ENCODE measurements at places on chromosomes 1 and 21. TPM values are rescaled to one million over a fixed set of nuclear protein-coding genes. Genes with fewer than 3 reads are reported as not detected.

- no peaks in the 10 kb centered on the region for H3K36me3 ChIP-seq
- no peak overlapping the region for H3K4me3 ChIP-seq
- no peak overlapping the region for H3K27ac ChIP-seq
- DNase-seq, result no peak
- no peaks in the 10 kb centered on the region for H3K27me3 ChIP-seq
Observed at GRCh38 chr1:184990204-184990603, 15.9 kb upstream of the NIBAN1 start.

GRCh38 chr1:38076038-38076437 lies 29.4 kb upstream of the POU3F1 start:
- no peak overlapping the region for H3K27ac ChIP-seq
- H3K4me3 ChIP-seq, result no peak overlapping the region
- no peaks in the 10 kb centered on the region for H3K4me1 ChIP-seq
- DNase-seq, result peak; percentile 40
- H3K27me3 ChIP-seq, result no peaks in the 10 kb centered on the region

Gene SIPA1L2
- total RNA-seq, result 9.9 TPM

GRCh38 chr1:69787151-69787550 lies 219.4 kb downstream of the LRRC7 start:
- H3K4me1 ChIP-seq, result no peaks in the 10 kb centered on the region
- H3K4me3 ChIP-seq, result no peak overlapping the region
- H3K36me3 ChIP-seq, result no peaks in the 10 kb centered on the region
- no peak for DNase-seq
- H3K27me3 ChIP-seq, result no peaks in the 10 kb centered on the region
- no peak overlapping the region for H3K27ac ChIP-seq

Gene KCNJ9
- total RNA-seq, result not detected

GRCh38 chr1:13801655-13802486 lies 101.9 kb downstream of the PRDM2 start:
- H3K4me1 ChIP-seq, result no peaks in the 10 kb centered on the region
- no peak for DNase-seq
- H3K36me3 ChIP-seq, result peaks cover 5% of the 10 kb centered on the region
- no peak overlapping the region for H3K27ac ChIP-seq

- H3K4me3 ChIP-seq, result no peak overlapping the region
- peaks cover 15% of the 10 kb centered on the region for H3K4me1 ChIP-seq
- H3K27ac ChIP-seq, result no peak overlapping the region
- no peaks in the 10 kb centered on the region for H3K27me3 ChIP-seq
- DNase-seq, result no peak
Observed at GRCh38 chr1:226447932-226448665, 40.2 kb upstream of the PARP1 start.

Gene FCRL2
- total RNA-seq, result not detected

GRCh38 chr1:232822530-232822929 lies 17.3 kb downstream of the MAP10 start:
- H3K27me3 ChIP-seq, result no peaks in the 10 kb centered on the region
- no peaks in the 10 kb centered on the region for H3K4me1 ChIP-seq
- no peak for DNase-seq
- H3K27ac ChIP-seq, result no peak overlapping the region
- no peaks in the 10 kb centered on the region for H3K36me3 ChIP-seq

GRCh38 chr1:8202182-8202905 lies 115.6 kb upstream of the SLC45A1 start:
- no peak overlapping the region for H3K27ac ChIP-seq
- DNase-seq, result no peak
- peaks cover 11% of the 10 kb centered on the region for H3K4me1 ChIP-seq
- no peaks in the 10 kb centered on the region for H3K27me3 ChIP-seq
- H3K4me3 ChIP-seq, result no peak overlapping the region

DNA sequence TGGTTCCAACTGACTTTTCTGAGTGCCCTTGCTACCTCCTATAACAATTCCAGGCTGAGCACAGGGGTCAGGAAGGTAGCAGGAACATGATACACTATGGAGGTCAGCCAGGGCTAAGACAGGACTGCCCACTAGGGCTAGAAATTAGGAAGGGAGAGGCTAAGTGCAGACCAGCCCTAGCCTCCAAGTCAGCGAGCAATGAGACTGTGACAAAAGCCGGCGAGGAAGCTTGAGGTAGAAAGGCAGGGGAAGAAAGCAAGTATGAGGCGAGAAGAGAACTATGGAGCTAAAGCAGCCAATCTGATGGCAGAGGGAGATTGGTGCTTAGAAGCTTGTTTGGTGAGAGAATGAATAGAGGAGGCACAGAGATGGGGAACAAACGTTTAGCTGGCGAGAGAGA lies 4.7 kb downstream of the UROD start:
- peaks cover 26% of the 10 kb centered on the region for H3K36me3 ChIP-seq
- H3K4me3 ChIP-seq, result no peak overlapping the region
- no peak overlapping the region for H3K27ac ChIP-seq
- H3K4me1 ChIP-seq, result peaks cover 14% of the 10 kb centered on the region
- no peaks in the 10 kb centered on the region for H3K27me3 ChIP-seq

Gene PLEKHN1
- 0.34 TPM for total RNA-seq

GRCh38 chr1:204493145-204493983 lies 1.2 kb downstream of the PIK3C2B start:
- peak overlapping the region; percentile 45 for H3K4me3 ChIP-seq
- no peak overlapping the region for H3K27ac ChIP-seq
- H3K4me1 ChIP-seq, result peaks cover 17% of the 10 kb centered on the region
- no peak for DNase-seq

Gene C2CD2
- total RNA-seq, result 9.3 TPM

Gene LMOD1
- total RNA-seq, result 6.4 TPM

Gene IL22RA1
- not detected for total RNA-seq

- peaks cover 5% of the 10 kb centered on the region for H3K36me3 ChIP-seq
- H3K27ac ChIP-seq, result no peak overlapping the region
- no peaks in the 10 kb centered on the region for H3K27me3 ChIP-seq
- no peaks in the 10 kb centered on the region for H3K4me1 ChIP-seq
Observed at GRCh38 chr1:50724626-50725286, 235.3 kb downstream of the FAF1 start.

GRCh38 chr1:218614031-218614430 lies 268.9 kb downstream of the TGFB2 start:
- no peaks in the 10 kb centered on the region for H3K36me3 ChIP-seq
- no peak for DNase-seq
- H3K4me3 ChIP-seq, result no peak overlapping the region
- H3K4me1 ChIP-seq, result peaks cover 12% of the 10 kb centered on the region
- no peak overlapping the region for H3K27ac ChIP-seq

Gene TFF1
- not detected for total RNA-seq

- no peaks in the 10 kb centered on the region for H3K36me3 ChIP-seq
- no peaks in the 10 kb centered on the region for H3K4me1 ChIP-seq
- no peaks in the 10 kb centered on the region for H3K27me3 ChIP-seq
- H3K4me3 ChIP-seq, result no peak overlapping the region
- H3K27ac ChIP-seq, result no peak overlapping the region
- no peak for DNase-seq
Observed at GRCh38 chr1:217333939-217334338, 297.0 kb downstream of the GPATCH2 start.

Gene NR1I3
- total RNA-seq, result not detected

Gene NBPF12
- total RNA-seq, result 4.8 TPM

- no peak overlapping the region for H3K27ac ChIP-seq
- DNase-seq, result no peak
- no peaks in the 10 kb centered on the region for H3K27me3 ChIP-seq
- peaks cover 10% of the 10 kb centered on the region for H3K36me3 ChIP-seq
Observed at GRCh38 chr1:21332554-21333311, 42.5 kb upstream of the ECE1 start.

GRCh38 chr1:228937851-228938536 lies 202.7 kb downstream of the RHOU start:
- peaks cover 23% of the 10 kb centered on the region for H3K4me1 ChIP-seq
- H3K36me3 ChIP-seq, result no peaks in the 10 kb centered on the region
- H3K4me3 ChIP-seq, result no peak overlapping the region
- no peaks in the 10 kb centered on the region for H3K27me3 ChIP-seq
- no peak overlapping the region for H3K27ac ChIP-seq

- no peaks in the 10 kb centered on the region for H3K4me1 ChIP-seq
- DNase-seq, result no peak
- no peak overlapping the region for H3K27ac ChIP-seq
- H3K36me3 ChIP-seq, result no peaks in the 10 kb centered on the region
Observed at GRCh38 chr1:20143734-20144565, 4.8 kb downstream of the PLA2G2F start.

DNA sequence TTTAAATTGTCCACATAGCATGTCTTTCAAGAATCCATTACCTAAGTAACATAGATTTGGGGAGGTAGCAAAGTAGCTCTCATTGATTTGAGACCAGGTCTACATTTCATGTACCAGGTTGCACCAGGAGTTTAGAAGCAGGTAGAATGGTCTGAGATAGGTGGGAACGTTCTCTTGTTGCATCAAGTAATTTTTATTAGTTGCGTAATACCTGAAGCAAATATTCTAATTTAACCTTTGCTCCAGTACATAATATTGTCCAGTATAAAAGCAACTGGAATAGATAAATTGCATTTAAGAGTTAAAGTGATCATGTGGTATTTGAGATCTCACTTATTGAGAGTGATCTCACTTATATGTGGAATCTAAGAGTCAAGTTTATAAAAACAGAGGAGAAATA lies 597.1 kb upstream of the PRMT6 start:
- no peak overlapping the region for H3K4me3 ChIP-seq
- no peak overlapping the region for H3K27ac ChIP-seq
- H3K4me1 ChIP-seq, result no peaks in the 10 kb centered on the region
- H3K27me3 ChIP-seq, result no peaks in the 10 kb centered on the region

Gene STYXL2
- not detected for total RNA-seq

Gene RAB7B
- total RNA-seq, result 0.19 TPM

DNA sequence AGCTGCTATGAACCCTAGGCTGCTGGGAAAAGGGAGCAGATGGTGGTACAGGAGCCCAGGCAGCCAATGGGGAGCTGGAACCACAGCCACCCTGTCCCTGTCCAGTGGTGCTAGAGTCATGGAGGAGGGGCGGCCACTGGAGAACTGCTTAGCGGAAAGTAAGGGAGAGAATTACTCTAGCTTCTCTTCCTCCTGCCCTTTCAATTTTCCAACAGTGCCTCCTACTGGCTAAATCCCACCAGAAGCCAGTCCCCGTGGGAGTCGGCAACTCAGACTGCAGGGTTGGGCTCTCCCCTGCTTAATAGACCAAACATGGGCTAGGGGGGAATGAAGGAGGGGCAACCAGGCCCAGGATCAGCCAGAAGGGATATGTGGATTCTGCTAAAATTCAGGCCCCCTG lies 154.5 kb downstream of the ACTL8 start:
- H3K4me3 ChIP-seq, result no peak overlapping the region
- no peaks in the 10 kb centered on the region for H3K4me1 ChIP-seq
- peaks cover 46% of the 10 kb centered on the region for H3K27me3 ChIP-seq
- H3K36me3 ChIP-seq, result no peaks in the 10 kb centered on the region

GRCh38 chr1:76482272-76482671 lies 385.0 kb upstream of the ST6GALNAC5 start:
- no peak overlapping the region for H3K27ac ChIP-seq
- no peak overlapping the region for H3K4me3 ChIP-seq
- no peak for DNase-seq
- no peaks in the 10 kb centered on the region for H3K27me3 ChIP-seq
- H3K36me3 ChIP-seq, result no peaks in the 10 kb centered on the region
- H3K4me1 ChIP-seq, result no peaks in the 10 kb centered on the region

Data from SJSA1 (cell line).